ENCODE measurements at places on chromosomes 4 and X.

GRCh38 chrX:1767026-1767425 is 152.2 kb downstream of the ASMT start:
- no peak for DNase-seq

GRCh38 chrX:12984603-12985319 is 9.9 kb downstream of the TMSB4X start:
- peak; percentile 8 for DNase-seq

DNA sequence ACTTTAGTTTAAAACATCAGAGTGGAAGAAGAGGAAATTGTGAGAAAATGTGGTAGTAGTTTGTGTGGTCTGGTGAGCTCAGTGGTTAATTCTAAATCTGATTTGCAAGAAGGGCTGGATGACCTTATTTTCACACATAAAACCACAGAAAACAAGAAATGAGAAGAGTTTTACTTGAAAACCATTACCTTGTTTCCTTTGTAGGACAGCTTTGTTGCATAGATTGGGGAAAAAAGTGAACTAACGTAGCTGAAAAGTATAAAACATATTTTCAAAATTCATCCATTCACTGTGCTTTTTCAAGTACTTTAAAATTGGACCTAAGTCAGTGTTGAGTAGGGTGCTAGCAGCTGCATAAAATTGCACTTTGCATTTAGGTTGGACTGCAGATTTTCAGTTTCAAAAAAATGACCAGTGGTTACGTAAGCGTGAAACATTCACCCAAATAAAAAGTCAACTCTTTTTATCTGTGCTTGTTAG is 211.3 kb downstream of the ARHGAP10 start:
- DNase-seq, result no peak

GRCh38 chr4:117134386-117134785 is 49.0 kb upstream of the TRAM1L1 start:
- DNase-seq, result no peak

- no peak for DNase-seq
Measured at GRCh38 chrX:20452487-20452886, 185.8 kb upstream of the RPS6KA3 start.

DNA sequence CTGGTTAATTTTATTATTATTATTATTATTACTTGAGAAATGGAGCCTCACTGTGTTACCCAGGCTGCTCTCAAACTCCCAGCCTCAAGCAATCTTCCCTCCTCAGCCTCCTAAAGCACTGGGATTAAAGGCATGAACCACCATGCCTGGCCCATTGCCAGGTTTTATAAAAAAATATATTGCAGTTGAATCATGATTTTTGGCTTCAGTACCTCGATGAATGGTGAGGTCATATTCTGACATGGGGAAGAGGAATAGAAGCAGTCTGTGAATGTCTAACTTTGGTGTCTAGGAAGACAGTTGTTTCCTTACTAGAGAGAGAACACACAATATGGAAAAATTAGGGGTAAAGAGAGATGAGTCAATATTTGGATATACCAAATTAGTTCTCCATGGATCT is 32.0 kb downstream of the CCSER1 start:
- DNase-seq, result no peak

GRCh38 chr4:102639598-102639997 is 121.2 kb downstream of the MANBA start:
- no peak for DNase-seq

DNA sequence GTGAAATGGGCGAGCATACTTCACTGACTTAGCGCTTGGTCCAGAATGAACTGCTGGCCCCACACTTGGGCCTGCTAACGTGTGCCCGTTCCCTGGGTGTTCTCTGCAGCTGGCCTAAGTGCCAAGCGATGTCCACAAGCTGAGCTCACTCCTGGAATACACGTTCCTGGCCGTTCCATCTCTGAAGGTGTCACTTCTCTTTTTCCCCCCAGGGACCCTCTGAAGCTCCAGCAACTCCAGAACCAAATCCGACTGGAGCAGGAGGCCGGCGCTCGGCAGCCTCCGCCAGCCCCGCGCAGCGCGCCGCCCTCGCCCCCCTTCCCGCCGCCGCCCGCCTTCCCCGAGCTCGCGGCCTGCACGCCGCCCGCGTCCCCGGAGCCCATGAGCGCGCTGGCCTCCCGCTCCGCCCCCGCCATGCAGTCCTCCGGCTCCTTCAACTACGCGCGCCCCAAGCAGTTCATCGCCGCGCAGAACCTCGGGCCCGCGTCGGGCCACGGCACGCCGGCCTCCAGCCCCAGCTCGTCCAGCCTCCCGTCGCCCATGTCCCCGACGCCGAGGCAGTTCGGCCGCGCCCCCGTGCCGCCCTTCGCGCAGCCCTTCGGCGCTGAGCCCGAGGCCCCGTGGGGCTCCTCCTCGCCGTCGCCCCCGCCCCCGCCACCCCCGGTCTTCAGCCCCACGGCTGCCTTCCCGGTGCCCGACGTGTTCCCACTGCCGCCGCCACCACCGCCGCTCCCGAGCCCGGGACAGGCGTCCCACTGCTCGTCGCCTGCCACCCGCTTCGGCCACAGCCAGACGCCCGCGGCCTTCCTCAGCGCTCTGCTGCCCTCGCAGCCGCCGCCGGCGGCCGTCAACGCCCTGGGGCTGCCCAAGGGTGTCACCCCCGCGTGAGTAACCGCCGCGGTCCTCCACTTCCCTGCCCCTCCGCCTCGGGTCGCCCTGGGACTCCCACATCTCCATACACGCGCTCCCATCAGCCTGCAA is 132.3 kb downstream of the CBR4 start:
- peak; percentile 21 for DNase-seq

DNA sequence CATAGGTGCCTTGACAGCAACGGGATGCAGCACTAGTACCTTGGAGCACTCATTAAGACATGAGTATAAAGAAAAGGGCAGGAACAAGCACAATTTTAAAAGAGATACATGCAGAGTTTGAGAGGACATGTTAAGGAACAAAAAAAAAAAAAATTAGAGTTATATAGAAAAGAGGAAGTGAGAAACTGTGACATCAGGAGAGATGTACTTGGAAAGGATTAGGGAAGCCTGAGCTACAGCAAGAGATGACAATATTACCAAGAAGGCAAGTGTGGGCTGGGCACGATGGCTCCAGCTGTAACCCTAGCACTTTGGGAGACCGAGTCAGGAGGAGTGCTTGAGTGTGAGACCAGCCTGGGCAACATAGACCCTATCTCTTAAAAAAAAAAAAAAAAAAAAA is 37.4 kb downstream of the GPR143 start:
- no peak for DNase-seq

- no peak for DNase-seq
Measured at GRCh38 chr4:114208574-114209151, 229.2 kb upstream of the ARSJ start.

- DNase-seq, result no peak
Measured at GRCh38 chr4:61468024-61468720, 268.0 kb downstream of the ADGRL3 start.

- no peak for DNase-seq
Measured at GRCh38 chr4:105061136-105061696, 85.5 kb upstream of the TET2 start.

DNA sequence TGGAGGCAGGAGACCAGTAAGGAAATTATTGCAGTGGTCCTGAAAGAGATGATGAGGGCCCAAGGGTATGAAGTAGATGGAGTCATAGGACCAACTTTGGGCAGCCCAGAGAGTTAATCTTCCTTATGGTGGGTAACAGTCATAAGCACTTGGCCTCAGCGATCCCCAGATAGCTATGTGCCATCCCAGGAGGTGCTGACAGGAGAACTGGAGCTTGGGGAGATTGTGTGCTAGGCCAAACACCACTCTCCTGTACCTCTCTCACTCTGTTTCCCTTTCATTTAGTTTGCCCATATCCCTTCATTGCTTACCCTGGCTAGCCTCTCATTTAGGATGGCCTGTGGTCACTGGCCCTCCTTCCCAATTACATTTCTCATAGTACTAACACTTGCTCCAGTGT is 60.0 kb downstream of the TMEM164 start:
- no peak for DNase-seq

- DNase-seq, result no peak
Measured at GRCh38 chr4:150942539-150942938, 72.5 kb downstream of the LRBA start.

GRCh38 chr4:73170518-73171198 is 87.9 kb downstream of the ANKRD17 start:
- no peak for DNase-seq

- DNase-seq, result no peak
Measured at GRCh38 chr4:52574036-52574435, 85.1 kb downstream of the USP46 start.

DNA sequence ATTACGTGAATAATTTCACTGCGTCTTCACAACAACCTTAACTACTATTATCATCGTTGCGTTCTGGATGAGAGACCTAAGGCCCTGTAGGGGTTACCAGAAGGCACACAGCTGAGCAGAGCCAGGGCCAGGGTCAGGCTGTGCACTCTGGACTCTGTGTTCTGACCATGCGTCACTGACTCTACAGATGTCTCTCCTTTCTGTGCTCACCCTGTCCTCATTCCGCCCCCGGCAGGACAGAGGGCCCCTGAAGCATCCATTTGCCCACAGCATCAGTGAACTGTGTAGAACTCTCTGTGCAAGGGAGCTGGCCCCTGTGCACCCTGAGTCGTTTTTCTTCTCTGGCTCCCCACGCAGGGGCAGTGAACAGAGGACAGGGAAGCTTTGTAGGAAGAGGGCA is 21.3 kb downstream of the GPKOW start:
- DNase-seq, result no peak

GRCh38 chrX:13432414-13433297 is 112.8 kb upstream of the ATXN3L start:
- DNase-seq, result no peak

DNA sequence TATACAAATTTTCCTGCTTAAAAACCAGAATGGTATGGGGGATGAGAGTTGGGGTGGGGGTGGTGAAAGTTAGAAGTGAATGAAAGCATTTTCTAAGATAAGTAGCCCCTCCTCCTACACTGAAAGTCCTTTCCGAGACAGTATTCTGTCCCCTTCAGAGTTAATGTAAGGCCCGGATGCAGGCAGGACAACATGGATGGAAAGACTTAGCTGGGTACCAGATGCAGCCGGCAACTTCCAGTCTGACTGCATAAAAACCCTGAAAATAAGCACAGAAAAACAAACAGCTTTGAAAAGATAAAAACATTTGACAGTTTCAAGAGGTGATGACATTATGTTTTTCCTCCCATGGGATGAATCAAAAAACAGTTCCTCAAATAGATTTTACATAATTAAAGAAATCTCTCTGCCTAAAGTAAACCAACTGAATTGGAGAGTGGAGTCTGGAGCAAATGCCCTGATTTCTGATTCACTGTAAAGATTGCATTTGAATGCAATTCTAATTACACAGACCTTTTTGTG is 196.3 kb downstream of the GPAT3 start:
- DNase-seq, result no peak

- DNase-seq, result no peak
Measured at GRCh38 chrX:41932885-41933284, 9.5 kb upstream of the CASK start.

GRCh38 chrX:13894888-13895565 is 78.1 kb upstream of the GPM6B start:
- DNase-seq, result no peak

DNA sequence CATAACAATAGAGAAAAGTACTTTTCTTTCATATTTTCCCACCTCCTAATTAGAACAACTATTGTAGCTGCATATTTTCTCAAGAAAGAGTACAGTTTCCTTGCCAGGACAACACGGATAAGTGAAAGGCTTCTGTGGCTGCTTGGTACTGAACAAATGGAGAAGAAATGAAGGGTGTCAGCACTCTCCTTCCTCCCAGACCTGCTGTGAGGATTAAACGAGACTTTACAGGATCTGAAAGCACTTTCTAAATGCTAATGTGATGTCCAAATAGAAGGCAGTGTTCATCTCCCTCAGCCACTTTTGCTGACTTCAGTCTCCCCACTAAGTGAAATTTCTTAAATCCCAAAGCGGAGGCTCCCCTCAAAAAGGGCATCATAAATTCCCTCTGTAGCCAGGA is 13.9 kb downstream of the NIPAL1 start:
- DNase-seq, result no peak

GRCh38 chr4:139229534-139230039 is 50.4 kb downstream of the MGARP start:
- no peak for DNase-seq

GRCh38 chr4:162075726-162076125 is 88.1 kb downstream of the FSTL5 start:
- DNase-seq, result no peak

GRCh38 chr4:92246384-92246783 is 57.4 kb upstream of the GRID2 start:
- no peak for DNase-seq

DNA sequence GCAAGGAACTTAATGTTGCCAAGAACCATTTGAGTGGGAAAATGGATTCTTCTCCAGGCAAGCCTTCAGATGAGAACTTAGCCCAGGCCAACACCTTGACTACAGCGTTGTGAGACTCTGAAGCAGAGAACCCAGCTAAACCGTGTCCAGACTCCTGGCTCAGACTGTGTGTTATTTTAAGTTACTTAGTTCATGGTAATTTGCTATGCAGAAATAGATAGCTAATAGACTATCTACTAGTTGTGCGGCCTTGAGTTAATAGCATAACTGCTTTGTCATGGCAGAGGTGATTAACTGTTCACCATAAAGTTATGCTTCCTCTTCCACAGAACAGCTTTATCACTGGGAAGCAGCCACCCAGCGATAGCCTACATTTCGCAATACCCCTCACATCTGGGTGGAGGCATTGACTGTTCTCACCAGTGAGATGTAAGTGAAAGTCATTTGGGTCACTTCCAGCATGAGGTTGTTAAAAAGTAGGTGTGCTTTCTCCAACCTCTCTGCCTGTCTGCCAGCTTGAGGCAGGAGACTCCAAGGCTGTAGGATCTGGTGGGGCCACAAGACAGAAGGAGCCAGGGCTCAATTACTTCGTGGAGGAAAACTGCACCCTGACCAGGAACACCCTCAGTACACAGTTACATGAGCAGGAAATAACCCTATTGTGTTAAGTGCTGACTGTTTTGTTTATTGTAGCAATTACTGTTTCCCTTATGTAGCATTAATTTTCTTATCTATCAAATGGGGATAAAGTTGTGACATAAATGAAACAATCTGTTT is 94.2 kb downstream of the GPAT3 start:
- no peak for DNase-seq

- DNase-seq, result no peak
Measured at GRCh38 chr4:48602222-48602621, 112.2 kb downstream of the ZAR1 start.

DNA sequence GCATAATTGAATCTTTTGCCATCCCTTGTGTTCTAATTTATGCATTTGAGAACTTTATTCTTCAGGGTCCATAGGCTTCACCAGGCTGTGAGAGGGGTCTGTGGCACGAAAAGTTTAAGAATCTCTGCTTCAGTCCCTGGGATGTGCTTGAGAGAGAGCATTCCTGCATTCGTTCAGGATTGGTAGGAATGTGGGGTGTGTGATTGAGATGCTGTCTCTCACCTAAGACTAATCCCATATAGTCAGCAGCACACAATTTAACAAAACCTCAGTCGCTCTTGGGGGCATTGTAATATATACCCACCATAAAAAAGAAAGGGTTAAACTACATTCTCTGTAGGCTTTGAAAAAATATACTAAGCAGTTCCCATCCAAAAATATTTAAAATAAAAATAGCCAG is 41.7 kb downstream of the PTTG2 start:
- DNase-seq, result no peak

- no peak for DNase-seq
Measured at GRCh38 chr4:83231620-83232076, 53.0 kb downstream of the COQ2 start.

- DNase-seq, result no peak
Measured at GRCh38 chr4:19239565-19239964, 1012.1 kb upstream of the SLIT2 start.
